ENCODE measurements at places on chromosomes 12 and 14. TPM values are rescaled to one million over a fixed set of nuclear protein-coding genes. Genes with fewer than 3 reads are reported as not detected.

The TSHR gene
- polyA plus RNA-seq, result 0.15 TPM

The PTPRO gene
- 3.7 TPM for polyA plus RNA-seq

The GDF3 gene
- 0.75 TPM for polyA plus RNA-seq

The ING4 gene
- polyA plus RNA-seq, result 90.0 TPM

The SLC17A8 gene
- polyA plus RNA-seq, result 0.11 TPM

The FAM181A gene
- not detected for polyA plus RNA-seq

GRCh38 chr12:130288691-130289090, 49.0 kb upstream of the PIWIL1 start:
- DNase-seq, result no peak

DNA sequence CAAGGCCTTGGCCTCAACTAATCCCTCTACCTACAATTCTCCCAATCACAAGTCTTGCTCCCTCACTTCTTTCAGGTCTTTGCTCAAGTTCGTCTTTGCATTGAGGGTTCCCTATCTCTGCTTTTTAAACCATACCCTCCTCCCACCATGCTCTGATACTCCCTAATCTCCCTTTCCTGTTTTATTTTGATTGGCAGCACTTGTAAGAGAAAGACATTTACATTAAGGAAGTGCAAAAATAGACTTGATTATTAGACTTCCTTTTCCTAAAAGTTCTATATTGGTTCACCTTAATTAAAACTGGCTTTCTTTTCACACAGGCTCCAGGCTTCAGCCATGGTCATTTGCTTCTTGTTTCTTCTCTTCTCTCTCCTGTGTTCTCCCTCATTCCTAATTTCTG, 18.3 kb upstream of the WIF1 start:
- no peak for DNase-seq

GRCh38 chr12:107560165-107560898, 125.3 kb upstream of the PWP1 start:
- no peak for DNase-seq

DNA sequence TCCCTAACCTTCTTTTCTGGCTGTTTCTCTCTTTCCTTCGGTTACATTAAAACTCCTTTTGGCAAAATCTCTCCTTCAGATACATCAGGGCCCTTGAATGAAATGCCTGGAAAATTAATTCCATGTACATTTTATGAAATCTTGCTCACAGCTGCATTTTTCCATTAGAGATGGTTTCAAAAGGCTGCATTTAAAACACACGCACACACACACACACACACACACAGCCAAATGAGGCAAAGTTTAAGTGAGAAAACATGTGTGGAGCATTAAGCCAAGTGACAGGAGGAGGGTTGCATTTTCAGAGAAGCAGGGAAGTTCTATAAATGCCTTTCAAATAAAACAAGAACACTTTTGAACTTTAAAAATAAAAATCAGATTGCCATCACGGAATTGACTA, 216.4 kb downstream of the LRIG3 start:
- DNase-seq, result no peak

- peak; percentile 74 for DNase-seq
Measured at GRCh38 chr12:53049571-53050318, at the start of gene TNS2. TSS of gene TNS2 (plus strand) at chr12:53050065. CDS start at chr12:53050186, 121 bp downstream.
